B cell (primary cell): ENCODE measurements at places on chromosomes 2 and 18. TPM values are rescaled to one million over a fixed set of nuclear protein-coding genes. Genes with fewer than 3 reads are reported as not detected.
A peak's percentile ranks its signal among the peaks of the same experiment; 100 is the strongest.

The POLE4 gene
- polyA plus RNA-seq: 17.5 and 23.3 TPM in 2 replicates

The SERPINB12 gene
- not detected in 2 replicates for polyA plus RNA-seq

DNA sequence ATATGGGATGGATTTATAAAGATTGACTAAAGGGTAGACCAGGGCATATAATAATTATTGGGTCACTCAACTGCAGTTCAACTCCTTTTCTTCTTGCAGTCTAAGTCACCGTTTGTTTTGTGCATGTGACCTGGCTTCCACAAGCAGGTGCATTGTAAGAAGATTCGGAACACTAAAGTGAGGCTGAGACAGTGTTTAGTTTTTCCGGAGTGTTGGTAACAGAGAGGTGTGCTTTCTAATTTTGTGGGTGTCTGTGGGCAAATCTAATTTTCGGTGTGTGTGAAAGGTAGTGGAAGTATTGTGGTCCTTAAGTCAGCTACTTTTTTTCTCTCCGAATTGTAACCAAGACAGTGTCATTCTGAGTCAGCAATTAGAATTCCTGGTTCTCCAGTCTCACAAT, 184.5 kb downstream of the CDH19 start:
- no peak for DNase-seq

- no peak for DNase-seq
Observed at GRCh38 chr2:19577723-19578122, 219.3 kb upstream of the OSR1 start.

DNA sequence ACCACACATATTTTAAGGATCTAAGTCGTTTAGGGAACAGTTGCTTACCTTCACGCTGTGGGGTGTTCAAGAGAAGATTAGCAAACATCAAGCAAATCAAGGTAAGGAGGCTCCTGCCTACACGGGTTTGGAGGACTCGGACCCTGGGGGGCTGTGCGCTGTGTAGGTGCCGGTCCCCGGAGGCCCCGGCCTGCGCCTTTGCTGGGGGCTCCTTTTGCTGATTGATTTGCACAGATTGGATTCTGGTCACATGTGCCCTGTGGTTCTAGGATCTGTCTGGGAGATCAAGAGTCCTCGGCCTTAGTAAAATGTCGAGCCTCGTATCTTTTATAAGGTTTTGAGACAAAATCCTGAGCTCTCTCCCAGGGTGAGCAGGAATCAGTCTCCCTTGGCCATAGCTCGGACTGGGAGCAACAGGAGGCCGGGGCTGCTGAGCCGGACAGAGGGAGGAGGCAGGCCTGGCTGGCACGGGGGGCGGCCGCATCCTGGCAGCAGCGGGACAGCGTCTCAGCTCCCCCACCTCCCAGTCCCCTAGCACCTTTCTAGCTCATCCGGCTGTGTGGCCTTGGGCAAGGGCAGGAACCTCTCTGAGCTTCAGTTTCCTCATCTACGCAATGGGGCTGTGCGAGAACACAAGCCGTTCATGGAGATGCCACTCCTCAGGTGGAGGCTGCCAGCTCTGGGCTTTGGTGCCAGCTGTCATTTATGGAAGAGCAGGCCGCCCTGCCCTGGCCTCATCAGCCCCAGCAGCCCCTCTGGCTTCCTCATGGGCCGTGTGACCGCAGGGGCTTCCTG, 147.2 kb downstream of the MBP start:
- no peak for DNase-seq

DNA sequence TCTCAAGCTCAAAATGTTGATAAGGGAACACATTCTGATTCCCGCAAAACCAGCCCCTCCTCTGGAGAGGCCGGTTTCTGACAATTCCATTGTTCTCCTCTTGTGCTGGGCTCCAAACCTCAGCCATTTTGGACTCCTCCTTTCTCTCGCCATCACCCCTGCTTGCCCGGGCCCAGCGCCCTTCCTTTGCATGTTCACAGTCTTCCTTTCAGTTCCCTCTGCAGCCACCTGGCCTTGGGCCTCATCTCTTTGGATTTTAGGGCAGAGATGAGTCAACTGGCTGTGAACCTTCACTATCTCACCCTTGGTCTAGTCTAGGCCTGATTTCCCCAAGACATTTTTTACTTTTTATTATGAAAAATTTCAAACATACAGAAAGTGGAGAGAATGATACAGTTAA, 155.9 kb upstream of the MAP3K20 start:
- no peak for DNase-seq

- DNase-seq: peak; percentile 43
Observed at GRCh38 chr18:56645415-56646016, 5.6 kb upstream of the WDR7 start.

DNA sequence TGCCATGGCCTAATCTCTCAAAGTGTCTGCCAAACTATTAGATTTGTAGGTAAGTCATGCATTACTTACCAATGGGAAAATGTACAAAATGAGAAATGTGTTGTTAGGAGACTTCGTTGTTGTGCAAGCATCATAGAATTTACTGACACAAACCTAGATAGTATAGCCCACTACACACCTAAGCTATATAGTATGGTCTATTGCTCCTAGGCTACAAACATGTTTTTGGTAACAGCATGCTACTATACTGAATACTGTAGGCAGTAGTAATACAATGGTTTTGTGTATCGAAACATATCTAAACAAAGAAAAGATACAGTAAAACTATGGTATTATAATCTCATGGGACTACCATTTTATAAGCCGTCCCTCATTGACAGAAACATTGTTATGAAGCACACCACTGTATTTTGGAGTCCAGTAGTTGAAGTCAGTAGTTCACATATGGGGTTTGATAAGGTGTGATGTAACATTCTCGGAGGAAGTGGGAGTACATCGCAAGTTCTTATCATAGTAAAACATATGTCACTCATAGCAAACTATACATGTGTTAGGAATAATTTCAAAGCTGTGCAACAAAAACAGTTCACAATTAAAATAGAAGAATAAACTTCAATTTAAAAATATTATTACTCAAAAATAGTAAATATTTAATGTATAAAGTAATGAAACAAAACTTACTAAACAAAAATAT, 12.0 kb upstream of the GTF2A1L start:
- DNase-seq: no peak
